Stimulated activated naive B cell treated with anti-CD40 and anti-IgM and Interleukin-4, amounts not matched to agents 10 μg/mL and 1 μg/mL and 100 μg/mL, for 72 hours (primary cell): ENCODE measurements at places on chromosomes 2 and 18.
A peak's percentile ranks its signal among the peaks of the same experiment; 100 is the strongest.

- no peak for DNase-seq
Measured at GRCh38 chr2:225768741-225769140, 369.2 kb downstream of the NYAP2 start.

DNA sequence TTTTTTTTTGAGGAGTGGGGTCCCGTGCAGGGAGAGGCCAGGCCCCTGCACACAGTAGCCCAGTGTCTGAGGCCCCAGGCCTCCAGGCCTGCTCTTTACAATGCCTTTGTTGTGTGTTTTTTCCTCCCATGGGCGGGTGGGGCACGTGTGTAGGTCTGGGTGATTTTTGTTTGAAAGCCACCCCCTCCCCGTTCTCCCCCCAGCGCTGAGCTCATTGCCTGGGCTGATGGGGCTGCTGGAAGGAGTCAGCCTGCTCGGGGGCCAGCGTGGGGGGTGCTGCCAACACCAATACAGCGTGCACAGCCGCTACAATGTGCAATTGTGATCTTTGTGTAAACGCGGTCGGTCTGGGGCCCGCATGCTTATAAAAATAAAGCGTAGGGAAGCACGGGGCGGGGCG is 142.7 kb downstream of the DYSF start:
- DNase-seq = no peak

DNA sequence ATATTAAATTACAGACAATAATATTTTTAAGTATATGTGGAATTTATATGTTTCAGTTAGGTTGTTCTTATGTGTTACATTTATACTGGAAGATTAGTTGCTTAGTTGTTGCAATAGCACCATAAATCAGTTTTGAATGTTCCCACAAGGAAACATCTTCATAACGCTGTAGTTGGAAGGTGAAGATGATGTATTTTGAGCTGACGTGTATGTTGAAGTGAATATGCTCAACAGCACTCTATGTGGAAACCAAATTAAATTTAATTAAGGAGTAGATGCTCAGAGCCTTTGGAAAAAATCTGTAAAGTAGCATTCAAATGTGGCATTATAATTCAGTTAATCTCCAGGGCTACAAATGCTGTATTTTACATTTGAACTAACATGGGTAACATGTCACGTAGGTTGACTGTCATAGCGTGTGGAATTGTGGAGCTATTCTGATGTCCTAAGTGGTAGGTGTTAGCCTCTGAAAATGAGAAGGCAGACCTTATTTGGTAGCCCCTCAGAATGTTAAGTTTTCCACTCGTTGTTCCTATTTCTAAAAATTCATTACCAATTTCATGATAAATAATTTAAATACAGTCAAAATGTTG is 88.5 kb downstream of the MEIS1 start:
- no peak for DNase-seq

- no peak for DNase-seq
Measured at GRCh38 chr2:127660291-127660578, 14.3 kb downstream of the GPR17 start.

DNA sequence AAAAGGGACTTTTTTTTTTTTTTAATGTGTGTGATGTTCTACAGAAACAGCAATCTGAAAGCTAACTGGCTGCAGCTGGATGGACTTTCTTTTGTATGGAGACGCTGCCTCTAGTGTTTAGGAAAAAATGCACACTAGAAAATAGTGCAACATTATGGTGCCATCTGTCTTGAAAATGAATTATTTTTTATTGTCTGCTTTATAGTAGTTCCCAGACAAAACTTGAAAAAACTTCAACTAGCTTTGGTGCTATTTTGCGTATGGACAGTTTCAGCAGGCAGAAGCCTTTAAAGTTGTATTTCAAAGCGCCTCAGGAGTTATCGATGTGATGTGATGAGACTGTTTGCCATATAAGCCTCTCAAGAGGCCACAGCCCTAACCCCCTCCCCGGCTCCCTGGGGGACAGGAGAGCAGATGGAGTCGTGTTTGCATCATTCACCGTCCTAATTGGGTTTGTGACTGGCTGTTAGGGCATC is 86.9 kb downstream of the LTBP1 start:
- no peak for DNase-seq

DNA sequence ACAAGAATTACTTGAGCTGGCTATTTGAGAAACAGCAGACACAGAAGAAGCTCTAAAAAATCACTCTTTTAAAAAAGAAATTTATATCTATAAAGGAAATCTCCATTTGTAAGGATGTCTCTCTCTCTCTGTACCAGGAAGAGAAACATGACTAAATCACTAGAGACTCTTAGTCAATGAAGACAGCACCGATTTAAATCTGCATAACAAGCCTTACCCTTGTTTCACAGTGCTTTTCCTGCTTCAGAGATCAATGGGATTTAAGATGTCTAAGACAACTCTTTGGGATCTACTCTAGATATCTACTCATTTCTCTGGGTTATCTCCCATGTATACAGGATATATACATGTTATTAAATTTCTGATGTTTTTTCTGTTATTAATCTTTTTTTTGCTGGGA is 359.2 kb upstream of the RND3 start:
- DNase-seq = no peak

DNA sequence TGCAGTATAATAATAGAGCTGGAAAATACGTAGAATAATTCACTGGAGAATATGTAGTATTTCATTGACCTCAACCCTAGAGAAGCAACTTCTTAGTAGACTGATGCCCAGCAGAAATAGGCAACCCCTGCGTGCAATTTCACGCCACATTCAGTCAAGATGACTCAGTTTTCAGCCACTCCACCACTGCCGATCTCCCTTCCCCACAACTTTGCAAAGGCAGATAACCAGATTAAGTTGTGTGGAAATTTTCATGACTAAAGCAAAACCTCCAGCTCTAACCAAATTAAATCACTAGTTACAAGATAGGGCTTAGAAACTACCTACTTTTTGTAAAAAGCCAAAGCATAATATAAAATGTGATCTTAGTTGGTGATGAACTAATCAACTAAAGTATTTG is 63.3 kb upstream of the STK17B start:
- DNase-seq = peak; percentile 53

- no peak for DNase-seq
Measured at GRCh38 chr2:204748286-204748685, 203.0 kb downstream of the PARD3B start.

GRCh38 chr2:6637330-6637729 is 228.4 kb downstream of the CMPK2 start:
- DNase-seq = no peak

GRCh38 chr2:203328760-203329540 is 756 bp downstream of the ABI2 start:
- DNase-seq = peak; percentile 24

- DNase-seq = no peak
Measured at GRCh38 chr18:45837283-45838070, 12.0 kb downstream of the SIGLEC15 start.

GRCh38 chr2:20378891-20379519 is 28.4 kb upstream of the PUM2 start:
- DNase-seq = no peak

- no peak for DNase-seq
Measured at GRCh38 chr18:41695441-41695840, 259.6 kb upstream of the PIK3C3 start.

DNA sequence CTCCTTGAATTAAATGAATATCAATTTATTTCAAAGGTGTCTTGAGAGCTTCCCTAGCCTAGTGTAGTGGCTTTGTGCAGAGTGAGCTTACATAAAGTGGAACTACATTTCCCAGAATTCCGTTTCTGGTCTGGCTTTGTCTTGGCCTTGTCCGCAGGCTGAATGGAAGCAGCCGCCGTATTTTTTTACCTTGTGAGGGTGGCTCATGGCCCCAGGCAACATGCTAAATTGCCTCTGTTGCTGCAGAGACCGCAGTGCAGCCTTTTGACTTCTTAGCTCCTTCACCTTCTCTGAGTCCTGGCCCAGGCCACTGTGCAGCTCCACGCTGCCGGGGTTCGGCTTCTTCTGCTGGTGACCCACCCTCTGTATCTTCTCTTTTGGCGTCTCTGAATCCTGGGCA is 114.8 kb upstream of the SLC38A11 start:
- DNase-seq = no peak
